Activated CD4-positive, alpha-beta T cell treated with anti-CD3 and anti-CD28 coated beads, Interleukin-2, Interleukin-6, amounts not matched to agents 100 ng/mL and 50 ng/mL, durations not matched to agents 16 hours and 8 hours (primary cell): ENCODE measurements at places on chromosomes 5 and 9.

DNA sequence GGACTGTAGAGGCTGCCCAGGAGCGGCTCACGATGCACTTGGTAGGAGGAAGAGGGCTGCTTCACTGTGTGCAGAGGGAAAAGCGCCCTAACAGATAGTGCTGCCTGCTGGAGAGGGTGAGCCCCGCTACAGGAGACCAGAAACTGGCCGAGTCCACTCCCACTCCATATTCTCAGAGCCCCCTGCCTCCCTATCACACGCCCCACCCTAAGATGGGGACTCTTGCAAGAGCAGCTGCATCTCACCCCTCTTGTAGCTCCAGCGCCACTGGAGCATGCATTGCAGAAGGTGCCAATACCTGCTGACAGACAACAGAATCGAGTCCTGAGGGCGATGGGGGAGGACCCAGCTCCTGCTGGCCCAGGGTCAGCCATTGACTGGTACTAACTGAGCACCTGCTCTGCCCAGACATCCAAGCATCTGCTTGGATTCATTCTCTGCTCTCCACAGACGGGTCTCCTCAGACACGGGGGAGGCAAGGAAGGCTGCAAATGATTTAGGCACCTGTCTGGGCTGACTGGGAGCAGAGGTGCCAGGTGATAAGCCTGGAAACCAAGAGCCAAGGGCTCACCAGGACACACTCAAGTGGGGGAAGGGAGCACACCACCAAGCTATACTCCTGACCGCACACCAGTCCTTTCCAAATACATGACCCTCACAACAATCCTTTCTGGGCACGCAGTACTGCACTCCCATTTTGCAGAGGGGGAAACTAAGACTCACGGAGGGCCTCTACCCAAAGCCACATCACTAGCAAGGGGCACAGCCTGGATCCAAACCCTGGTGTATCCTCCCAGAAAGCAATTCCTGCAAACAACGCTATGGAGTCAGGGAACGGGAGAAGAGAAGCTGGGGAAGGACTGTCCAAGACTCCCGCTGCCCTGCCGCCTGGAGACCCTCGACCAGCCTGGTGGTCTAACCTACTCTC lies 1.6 kb downstream of the BICD2 start:
- no peak for DNase-seq

- no peak for DNase-seq
Measured at GRCh38 chr5:151094852-151095245, 14.0 kb upstream of the TNIP1 start.

GRCh38 chr9:136804509-136805206 lies 3.1 kb upstream of the RABL6 start:
- DNase-seq: no peak

DNA sequence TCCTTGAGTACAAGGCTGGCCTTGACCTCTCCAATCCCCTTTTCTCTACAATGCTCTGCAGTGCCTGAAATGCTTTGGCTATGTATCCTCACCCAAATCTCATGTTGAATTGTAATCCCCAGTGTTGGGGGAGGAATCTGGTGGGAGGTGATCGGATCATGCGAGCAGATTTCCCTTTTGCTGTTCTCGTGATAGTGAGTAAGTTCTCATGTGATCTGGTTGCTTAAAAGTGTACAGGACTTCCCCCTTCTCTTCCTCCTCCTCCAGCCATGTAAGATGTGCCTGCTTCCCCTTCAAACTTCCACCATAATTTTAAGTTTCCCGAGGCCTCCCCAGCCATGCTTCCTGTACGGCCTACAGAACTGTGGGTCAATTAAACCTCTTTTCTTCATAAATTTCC lies 28.5 kb upstream of the AKNA start:
- no peak for DNase-seq

DNA sequence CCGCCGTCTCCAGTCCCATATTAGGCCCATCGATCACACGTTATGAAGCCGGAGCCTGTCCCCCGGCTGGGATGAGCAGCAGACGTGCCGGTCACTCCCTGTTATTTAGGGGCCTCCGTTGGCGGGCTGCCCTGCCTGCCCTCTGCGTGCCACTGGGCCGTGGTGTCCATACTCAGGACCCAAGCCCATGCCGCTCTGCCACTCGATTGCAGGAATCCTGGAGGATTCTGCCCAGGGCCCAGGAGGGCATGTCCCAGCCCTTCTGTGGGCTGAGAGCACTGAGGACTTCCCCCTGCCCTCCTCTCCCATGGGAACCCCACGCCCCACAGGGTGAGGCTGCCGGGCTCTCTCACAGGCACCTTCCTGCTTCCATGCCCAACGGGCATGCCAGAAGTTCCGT lies 19.6 kb upstream of the LAMC3 start:
- DNase-seq: no peak

GRCh38 chr5:139705655-139706587 lies 57.8 kb downstream of the CXXC5 start:
- no peak for DNase-seq

DNA sequence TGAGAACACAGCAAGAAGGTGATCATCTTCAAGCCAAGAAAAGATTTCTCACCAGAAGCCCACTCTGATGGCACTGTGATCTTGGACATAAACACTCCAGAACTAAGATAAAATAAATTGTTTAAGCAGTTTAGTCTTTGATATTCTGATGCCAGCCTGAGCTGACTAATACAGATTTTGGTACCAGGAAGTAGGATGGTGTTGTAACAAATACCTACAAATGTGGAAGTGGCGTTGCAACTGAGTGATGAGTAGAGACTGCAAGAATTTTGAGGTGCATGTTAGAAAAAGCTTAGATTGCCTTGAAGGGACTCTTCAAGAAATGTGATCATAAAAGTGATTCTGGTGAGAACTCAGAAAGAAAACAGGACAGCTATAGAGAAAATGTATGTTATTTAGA lies 592.4 kb upstream of the DAB2 start:
- no peak for DNase-seq

DNA sequence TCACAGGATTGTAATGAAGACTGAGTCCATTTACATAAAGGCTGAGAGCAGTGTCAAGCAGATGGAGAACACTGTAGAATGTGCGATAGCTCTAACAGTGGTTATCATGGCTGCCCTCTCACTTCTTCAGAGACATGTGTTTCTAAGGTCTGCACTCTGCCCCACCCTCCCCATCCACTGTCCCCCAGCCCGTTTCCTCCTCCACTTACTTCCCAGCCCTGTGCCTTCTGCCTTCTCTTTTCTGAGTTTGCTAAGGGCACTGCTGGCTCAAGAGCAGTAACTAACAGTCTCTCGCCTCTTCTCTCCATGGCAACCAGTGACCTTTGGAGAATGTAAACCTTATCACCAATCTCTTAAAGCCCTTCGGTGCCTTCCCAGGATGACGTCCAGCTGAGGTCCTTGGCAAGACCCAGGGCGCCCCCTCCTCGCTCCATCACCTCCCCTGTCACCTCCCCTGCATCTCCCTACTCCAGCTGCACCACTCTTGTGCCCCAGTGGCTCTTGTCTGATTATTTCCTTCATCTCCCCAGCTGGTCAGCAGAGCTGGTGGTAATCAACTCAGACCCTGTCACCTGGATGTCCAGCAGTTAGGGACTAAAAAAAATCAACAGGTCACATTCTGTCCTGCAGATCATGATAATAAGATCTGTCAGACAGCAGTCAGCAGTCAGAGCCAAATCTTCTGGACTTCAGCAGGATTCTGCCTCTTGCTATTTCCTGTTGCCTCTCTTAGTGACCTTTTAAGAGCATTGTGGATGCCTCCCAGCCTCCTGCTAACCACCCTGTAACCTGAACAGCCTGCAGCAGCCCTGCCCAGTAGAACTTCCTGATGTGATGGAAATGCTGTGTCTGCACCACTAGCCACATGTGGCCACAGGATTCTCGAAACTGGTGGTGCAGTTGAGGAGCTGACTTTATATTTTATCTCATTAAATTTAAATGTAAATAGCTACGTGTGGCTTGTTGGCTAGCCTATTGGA lies 9.0 kb downstream of the FXN start:
- DNase-seq: peak; percentile 34

DNA sequence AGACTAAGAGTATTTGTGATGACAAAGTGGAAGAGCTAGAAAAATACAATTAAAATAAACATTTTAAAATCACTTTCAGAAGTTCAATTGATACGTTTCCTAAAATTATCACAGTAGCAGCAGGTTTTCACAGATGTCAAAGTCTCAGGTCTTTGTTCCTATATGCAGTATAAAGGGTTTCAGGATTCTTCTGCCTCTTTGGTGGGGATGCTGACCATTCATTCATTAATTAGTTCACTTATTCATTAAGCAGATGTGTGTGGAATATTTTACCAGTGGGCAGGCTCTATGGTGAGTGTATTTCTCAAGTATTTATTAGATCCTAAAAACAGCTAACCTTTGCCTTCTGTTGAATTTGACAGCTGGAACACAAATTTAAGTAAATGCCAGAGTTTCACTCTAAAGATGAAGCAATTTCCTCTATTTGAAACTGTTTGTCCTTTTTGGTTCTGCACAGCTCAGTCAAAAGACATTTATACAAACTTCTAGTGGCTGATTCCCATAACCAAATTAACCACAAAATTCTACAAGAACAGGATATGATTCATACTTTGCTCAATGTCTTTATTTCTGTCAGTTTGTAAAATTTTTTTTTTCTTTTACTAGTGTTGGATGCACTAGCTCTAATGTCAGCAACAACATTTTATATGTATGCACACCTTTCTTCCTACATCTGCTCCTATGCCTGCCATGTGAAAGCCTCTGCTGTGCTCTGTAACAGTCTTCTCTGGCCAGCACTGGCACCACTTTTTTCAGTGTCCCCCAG lies 75.9 kb upstream of the PRR16 start:
- peak; percentile 35 for DNase-seq

GRCh38 chr5:95081982-95082381 lies 202.9 kb downstream of the MCTP1 start:
- DNase-seq: no peak

DNA sequence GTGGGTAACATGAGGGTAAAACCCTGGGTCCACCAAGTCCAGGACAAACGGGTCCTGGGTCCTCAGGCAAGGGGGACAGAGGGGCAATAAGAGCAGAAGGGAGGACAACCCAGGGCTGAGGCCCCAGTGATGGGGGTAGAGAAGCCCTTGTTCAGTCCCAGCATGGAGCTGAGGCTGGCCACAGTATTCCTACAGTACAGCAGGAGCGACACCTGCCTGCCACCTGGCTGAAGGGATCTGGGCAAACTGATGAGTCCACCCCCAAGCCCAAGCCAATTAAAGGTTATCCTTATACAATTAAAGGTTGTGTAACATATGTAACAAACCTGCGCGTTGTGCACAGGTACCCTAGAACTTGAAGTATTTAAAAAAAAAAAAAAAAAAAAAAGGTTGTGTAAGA lies 97.7 kb upstream of the LRRTM2 start:
- no peak for DNase-seq

GRCh38 chr5:11898-12297 lies 80.1 kb upstream of the PLEKHG4B start:
- no peak for DNase-seq

GRCh38 chr5:69334793-69335268 lies 2.2 kb upstream of the CCDC125 start:
- DNase-seq: peak; percentile 85

GRCh38 chr5:143496943-143497342 lies 93.5 kb upstream of the NR3C1 start:
- DNase-seq: no peak

DNA sequence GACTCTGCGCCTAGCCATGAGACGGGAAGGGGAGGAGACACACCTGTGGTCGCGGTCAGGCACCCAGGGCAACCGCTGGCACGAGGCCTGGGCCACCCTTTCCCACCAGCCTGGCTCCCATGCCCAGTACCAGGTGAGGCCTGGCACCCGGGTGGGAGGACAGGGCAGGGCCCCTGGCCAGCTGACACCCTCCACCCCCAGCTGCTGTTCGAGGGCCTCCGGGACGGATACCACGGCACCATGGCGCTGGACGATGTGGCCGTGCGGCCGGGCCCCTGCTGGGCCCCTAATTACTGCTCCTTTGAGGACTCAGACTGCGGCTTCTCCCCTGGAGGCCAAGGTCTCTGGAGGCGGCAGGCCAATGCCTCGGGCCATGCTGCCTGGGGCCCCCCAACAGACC lies 5.0 kb downstream of the MAMDC4 start:
- DNase-seq: no peak

DNA sequence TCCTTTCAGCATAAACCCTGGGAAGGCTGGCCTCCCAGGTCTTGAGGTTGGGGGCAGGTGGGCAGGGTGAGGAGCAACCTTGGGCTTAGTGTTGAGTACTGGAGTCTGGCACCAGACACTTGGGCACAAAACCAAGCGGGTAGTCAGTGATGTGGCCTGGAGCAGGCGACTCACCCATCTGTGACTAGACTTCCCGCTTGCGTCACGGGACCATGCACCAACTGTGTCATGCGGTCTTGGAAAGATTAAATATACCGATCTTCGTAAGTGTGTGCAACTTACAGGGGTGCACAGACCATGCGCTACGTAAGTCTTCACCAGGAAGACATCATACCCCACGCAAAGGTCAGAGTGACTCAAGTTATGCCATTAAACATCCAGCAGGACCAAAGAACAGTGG lies 304.4 kb upstream of the IRX4 start:
- DNase-seq: no peak

- DNase-seq: no peak
Measured at GRCh38 chr5:132011622-132012343, at the start of gene ACSL6. Gene ACSL6, minus strand, starts transcription at chr5:132011658. Its CDS starts 105 bp downstream, at chr5:132011553.

DNA sequence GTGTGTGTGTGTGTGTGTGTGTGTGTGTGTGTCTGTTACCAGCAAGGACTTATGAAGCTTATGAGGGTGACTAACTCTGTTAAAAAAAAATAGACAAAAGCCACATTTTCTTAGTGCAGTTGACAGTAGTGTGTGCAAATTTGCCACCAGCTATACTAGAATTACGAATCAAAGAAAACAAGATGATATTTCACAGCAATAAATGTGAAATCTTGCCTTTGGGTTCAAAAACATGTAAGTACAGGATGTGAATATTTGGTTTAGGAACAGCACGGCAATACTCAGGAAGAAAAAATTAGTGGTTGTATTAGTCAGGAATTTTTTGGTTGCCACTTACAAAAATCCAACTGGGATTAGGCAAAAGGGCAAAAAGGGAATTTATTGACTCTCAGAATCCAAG lies 117.4 kb downstream of the NPR3 start:
- DNase-seq: no peak

- DNase-seq: peak; percentile 76
Measured at GRCh38 chr9:21357479-21358460, 7.1 kb upstream of the IFNA6 start.

- no peak for DNase-seq
Measured at GRCh38 chr5:110347781-110348180, 378.7 kb downstream of the TMEM232 start.

GRCh38 chr5:159451197-159452052 lies 121.1 kb upstream of the IL12B start:
- no peak for DNase-seq
